ENCODE measurements at places on chromosomes 16 and 17.

GRCh38 chr17:15508466-15508865 lies 41.0 kb upstream of the CDRT4 start:
- no peak for DNase-seq

GRCh38 chr16:4700380-4700996 lies 7.1 kb downstream of the NUDT16L1 start:
- DNase-seq, result no peak

DNA sequence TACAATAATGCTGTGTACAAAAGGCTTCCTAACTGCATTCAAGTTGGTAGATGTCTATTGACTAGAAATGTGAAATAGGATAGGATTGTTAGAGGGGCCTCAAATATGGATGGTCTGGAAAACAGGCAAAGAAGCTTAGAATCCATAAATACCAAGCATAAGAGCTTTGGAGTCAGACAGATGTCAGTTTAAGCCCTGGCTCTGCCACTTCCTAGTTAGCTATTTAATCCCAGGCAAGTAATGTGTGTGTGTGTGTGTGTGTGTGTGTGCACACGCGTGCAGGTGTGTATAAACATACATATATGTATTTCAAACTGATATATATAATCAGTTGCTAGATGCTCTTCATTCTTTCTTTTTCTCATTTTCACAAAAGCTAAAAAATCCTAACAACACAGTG lies 66.7 kb downstream of the MMD start:
- DNase-seq, result no peak

DNA sequence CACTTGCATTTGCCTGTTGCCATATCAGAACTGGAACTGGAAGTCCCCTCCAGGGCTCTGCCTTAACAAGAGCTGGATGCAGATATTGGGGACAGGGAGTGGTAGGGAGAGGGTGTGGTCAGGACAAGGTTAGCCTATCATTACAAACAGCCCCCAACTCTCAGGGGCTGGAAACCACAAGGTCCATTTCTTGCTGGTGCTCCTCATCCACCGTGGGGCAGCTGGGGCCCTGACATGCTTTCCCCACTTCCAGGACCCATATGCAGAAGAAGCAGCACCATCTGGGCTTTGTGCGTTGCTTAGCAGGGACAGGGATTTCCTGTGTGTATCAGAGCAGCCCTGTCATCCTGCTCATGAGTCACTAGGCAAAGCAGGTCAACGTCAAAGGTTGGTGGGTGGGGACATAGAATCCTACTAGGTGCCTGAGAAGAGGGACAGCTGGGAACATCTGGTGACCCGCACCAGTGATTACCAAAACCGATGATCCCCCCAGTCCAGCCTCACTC lies 26.9 kb downstream of the RGS9 start:
- DNase-seq, result no peak

DNA sequence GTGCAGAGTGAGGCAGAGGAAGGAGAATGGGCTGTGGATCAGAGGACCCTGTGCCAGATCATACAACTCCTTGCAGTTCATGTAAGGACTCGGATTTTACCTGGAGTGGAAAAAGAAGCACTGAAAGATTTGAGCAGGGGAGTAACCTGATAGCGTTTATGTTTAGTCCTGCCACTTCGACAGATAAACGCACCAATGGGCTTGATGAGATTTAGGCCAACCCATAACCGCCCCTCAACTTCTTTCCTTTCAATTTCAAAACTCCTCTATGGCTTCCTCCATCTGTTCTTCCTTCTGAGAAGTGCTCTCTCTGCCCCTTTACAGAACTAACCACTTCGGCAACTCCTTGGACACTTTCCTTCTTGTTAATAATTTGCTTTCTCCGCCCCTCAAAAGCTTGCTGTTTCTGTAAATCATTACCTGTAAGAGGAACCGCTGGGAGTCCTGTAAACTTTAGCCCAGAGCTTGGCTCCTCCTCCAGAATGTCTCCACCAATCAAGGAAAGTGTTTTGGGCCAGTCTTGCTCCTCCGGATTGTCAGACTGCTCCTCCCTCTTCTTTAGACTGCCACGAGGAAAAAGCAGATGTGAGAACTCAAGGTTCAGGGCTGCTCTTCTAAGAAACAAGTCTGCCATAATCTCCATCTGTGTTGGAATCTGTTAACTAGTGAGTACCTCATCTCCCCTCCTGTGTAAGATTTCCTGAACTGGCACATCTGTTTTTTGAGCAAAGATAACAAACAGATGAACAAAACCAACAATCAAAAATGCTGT lies at the start of gene ACSM3:
Gene ACSM3 (plus strand): TSS at position 554 of the 772 bp plus-strand sequence. CDS start 6,021 bp downstream, outside the sequence.
- DNase-seq, result peak; percentile 40

GRCh38 chr17:32461853-32462617 lies 17.7 kb downstream of the PSMD11 start:
- peak; percentile 26 for DNase-seq

GRCh38 chr16:87051526-87052320 lies 265.5 kb downstream of the C16orf95 start:
- no peak for DNase-seq

GRCh38 chr17:60447375-60447774 lies 25.1 kb downstream of the CHCT1 start:
- no peak for DNase-seq

DNA sequence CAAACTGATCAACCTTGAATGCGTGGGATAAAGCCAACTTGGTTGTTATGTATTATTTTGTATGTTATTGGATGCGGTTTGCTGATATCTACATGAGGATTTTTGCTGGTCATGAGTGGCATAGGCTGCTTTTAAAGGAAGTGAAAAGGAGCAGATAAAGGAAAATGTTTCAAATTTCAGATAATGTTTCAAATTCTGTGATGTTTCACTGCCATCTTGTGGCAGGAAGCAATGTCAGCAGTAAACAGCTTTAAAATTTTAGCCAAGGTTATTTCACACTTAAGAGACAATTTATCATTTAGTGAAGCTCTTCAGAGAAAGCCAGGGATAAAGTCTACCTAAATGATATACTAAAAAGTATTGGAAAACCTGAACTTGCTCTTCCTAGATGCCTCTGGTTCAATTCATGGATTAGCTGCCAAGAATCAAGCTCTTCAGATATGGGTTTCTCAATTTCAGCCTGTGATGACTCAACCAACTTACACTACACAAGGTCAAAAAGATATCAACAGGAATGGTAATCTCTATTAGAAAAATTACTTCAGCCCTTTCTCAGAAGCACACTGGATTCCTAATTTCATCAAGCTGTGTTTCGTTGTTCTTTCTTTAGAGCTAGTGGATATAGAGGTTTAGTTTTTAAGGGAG lies 136.0 kb upstream of the C17orf78 start:
- peak; percentile 6 for DNase-seq

GRCh38 chr16:57165938-57166337 lies 19.9 kb downstream of the PSME3IP1 start:
- DNase-seq, result no peak

DNA sequence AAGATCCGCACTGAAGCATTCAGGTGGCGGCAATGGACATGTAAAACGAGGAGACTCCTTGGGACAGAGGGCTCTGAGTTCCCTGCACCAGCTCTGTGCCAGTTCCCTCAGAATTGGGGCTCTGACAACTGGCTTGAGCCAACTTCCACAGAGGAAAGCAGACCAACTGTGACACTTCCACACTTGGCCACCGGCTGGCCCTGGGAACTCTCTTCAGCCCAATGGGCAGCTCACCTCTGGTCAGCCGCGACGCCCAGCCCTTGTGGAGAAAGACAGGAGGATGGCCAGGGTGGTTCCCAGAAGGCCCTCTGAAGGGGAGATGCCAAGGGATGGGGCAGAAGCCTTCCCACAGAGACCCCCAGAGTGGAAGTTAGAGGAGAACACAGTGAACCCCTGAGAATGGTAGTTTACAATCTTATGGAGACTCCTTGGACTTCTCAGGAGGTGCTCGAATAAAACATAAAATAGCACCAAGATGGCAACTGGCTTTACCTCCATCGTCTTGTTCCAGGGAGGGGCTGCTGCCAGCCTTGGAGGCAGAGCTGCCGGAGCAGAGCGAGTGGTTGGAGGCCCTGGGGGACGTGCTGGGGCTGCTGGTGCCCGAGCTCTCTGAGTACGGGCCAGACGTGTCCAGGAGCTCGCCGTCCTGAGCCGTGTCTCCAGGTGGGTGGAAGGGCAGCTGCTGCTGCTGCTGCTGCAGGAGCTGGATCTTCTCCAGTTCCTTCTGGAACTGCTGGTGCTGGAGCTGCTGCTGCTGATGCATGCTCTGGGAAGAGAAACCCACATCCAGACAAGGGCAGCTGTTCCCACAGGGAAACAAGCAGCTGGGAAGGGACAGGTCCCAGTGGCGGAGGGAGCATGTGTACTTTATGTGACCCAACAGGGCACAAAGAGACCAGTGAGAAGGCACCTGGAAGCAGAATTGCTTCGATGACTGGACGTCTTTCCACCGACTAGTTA lies 35.0 kb upstream of the ICAM2 start:
- DNase-seq, result no peak

DNA sequence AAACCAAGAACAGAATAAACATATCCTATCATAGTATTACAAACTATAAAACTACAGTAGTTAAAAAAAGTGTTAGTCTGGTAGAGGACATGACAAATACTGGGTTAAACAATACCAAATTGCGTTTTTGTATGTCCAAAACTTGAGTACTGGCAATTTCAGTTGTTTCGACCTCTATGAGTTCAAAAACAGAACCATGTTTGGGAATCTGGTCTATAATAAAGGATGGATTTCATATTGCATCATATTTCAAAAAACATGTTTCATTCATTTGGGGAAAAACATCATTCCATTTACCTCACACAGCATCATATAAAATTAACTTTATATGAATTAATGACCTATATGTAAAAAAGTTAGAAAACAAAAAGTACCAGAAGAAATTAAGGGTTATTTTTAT lies 81.8 kb downstream of the TRIM37 start:
- no peak for DNase-seq

DNA sequence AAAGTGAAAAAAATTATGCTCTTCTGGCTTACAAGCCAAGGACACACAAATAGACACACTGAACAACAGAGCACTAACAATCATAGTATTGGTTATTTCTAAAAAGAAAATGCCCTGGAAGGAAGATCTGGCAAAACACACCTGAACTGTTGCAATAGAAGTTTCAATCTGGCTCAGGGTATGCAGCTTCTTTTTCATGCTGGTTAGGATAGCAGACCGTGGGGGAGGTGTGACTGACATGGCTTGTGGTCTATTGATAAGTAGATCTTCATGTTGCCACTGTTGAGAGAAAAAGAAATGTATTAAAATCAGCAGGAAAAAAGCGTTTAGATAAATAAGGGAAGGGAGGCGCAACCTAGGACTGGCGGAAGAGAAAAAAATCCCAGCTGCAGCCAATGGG lies 26.5 kb upstream of the ARL6IP1 start:
- DNase-seq, result no peak

Measured in HEK293T (cell line).